ENCODE measurements at places on chromosomes 1 and 21.

GRCh38 chr1:236281198-236281653 lies 532 bp downstream of the ERO1B start:
- H3K27ac ChIP-seq: peak overlapping the region; percentile 81
- peak; percentile 21 for DNase-seq
- H3K4me3 ChIP-seq: peak overlapping the region; percentile 92

DNA sequence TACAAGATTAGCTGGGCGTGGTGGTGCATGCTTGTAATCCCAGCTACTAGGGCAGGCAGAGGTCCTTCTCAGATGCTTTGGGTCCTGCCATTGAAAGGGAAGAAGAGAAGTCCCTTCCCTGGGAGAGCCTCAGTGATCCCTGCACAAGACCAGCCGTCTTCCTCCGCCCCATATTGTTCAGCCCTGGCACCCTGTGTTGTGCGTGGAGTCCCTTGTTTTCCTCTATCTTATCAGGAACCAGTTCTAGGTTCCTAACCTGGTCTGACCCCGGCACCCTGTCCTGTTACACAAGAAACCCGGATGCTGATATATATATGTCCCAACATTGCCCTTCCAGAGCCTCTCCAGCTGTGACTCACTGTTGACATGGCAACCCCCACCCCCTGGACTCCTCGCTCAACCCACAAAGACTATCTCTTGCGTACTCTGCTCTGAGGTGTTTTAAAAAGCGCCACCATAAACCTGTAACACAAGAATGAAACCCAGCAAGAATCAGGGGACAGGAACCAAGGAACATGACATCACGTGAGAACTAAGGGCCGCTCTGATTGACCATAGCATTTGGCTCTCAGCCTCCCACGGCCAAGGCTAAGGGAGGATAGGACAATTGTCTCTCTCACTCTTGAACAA lies 4.8 kb downstream of the MX2 start:
- no peaks in the 10 kb centered on the region for H3K27me3 ChIP-seq
- no peak overlapping the region for H3K27ac ChIP-seq
- DNase-seq: peak; percentile 57
- H3K4me3 ChIP-seq: no peak overlapping the region

GRCh38 chr1:169586067-169586394 lies 250 bp downstream of the F5 start:
- no peaks in the 10 kb centered on the region for H3K27me3 ChIP-seq
- no peak overlapping the region for H3K27ac ChIP-seq
- H3K4me1 ChIP-seq: peaks cover 4% of the 10 kb centered on the region
- no peak overlapping the region for H3K4me3 ChIP-seq
- H3K36me3 ChIP-seq: no peaks in the 10 kb centered on the region

DNA sequence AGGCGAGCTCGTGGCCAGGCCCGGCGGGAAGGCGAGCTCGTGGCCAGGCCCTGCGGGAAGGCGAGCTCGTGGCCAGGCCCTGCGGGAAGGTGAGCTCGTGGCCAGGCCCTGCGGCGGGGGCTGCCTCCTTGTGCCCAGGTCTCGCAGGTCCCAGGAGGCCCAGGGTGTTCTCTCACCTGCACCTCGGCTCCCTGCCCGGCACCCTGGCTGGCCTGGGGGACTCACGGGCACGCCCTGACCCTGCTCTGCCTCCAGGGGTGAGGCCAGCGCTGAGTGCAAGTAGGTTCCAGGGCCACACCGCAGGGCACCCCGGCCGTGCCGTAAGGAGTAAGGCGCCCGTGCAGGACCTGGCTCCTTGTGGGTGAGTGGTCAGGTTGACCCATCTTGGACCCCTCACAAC lies 4.4 kb downstream of the SDF4 start:
- H3K4me3 ChIP-seq: no peak overlapping the region
- no peaks in the 10 kb centered on the region for H3K27me3 ChIP-seq
- no peak for DNase-seq
- no peak overlapping the region for H3K27ac ChIP-seq

DNA sequence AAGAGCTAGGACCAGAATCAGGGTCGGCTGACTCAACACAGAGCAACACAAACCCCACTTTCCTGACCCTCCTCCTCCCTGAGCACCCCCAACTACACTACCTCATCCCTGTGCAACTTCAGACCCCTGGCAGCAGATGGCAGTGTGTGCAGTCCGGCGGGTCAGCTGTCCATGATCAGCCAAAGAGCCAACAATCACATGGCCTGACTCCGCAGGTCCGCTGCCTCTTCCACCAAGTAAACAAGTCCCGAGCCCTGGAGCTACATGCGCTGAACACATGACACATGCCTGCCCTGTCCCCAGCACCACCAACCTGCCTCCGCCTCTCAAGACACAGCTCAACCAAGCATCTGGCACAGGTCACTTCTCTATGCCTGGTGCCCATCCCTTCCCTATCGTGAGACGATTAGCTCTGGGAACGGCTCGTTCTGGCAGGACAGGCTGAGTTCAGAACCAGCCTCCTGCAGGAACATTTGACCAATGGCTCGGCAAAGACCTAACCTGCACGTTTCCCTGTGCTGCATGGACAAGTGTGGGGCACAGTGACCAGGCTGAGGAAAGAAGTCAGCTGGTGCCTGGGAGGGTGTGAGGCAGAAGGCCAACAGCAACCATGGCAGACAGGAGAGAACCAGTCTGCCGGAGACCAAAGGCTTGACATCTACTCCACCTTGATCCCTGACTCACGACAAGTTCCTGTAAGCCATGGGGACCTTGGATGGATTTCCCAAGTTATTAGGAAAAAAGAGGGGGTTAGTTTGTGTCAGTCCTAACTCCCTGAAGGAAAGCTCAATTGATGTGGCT lies 60.3 kb downstream of the CD46 start:
- H3K4me1 ChIP-seq: peaks cover 100% of the 10 kb centered on the region
- H3K4me3 ChIP-seq: peak overlapping the region; percentile 20
- peak; percentile 83 for DNase-seq
- H3K27me3 ChIP-seq: no peaks in the 10 kb centered on the region

DNA sequence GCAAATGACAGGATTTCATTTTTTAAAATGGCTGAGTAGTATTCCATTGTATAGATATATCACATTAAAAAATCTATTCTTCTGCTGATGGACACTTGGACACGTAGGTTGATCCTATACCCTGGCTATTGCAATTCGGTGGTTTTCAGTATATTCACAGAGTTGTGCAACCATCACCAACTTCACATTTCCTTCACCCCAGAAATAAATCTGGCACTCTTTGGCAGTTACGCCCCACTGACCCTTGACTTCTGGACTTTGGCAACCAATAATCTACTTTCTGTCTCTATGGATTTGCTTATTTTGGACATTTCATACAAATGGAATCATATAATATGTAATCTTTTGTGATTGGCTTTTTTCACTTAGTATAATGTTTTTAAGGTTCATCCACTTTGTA lies 35.9 kb downstream of the MAP3K7CL start:
- no peaks in the 10 kb centered on the region for H3K36me3 ChIP-seq
- DNase-seq: no peak
- no peak overlapping the region for H3K4me3 ChIP-seq
- no peaks in the 10 kb centered on the region for H3K4me1 ChIP-seq
- peak overlapping the region; percentile 1 for H3K27ac ChIP-seq

DNA sequence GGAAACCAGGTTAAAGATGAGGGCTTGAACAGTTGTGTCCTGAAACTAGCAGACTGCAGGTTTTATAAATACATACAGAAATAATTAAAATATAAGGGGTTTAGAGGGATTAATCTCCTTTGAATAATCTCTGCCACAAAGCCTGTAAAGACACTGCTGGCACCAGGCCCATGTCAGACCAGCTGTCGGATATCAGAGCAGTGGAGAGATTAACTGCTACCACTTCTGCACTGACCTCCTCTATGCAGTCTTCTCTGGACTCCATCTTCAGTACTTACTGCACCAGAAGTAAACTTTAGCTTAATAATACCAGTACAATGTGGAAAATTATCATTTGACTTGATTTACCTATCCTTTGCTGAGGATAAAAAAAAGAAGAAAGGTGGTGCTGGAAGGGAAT lies 128.6 kb downstream of the LHX4 start:
- no peaks in the 10 kb centered on the region for H3K36me3 ChIP-seq
- no peak for DNase-seq
- no peak overlapping the region for H3K4me3 ChIP-seq
- no peaks in the 10 kb centered on the region for H3K27me3 ChIP-seq

DNA sequence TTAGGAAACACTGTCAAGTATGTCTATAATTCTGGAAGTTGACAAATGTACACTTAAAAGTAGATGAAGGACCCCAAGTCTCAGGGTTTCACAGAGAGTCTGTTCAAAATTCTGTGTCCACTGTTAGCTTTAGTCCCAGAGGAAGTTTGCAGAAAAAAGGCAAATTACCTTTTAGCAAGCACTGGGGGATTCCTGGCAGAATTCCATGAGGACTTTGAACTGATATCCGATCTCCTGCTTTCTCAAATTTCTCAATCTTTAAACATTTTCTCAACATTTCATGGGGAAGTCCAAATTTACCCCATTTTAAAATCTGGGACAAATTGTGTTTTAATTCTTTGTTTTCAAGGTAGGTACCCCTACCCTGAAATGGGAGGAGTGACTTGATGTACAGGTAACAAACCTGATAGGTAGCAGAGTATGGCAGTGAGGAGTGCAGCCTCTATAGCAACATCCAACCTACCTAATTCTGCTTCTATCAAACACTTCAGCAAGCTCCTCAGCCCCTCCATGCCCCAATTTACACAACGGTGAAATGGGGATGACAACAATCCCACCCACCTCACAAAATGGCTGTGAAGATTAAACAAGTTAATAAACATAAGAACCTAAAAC lies 344.9 kb downstream of the OMA1 start:
- no peak overlapping the region for H3K27ac ChIP-seq
- no peaks in the 10 kb centered on the region for H3K27me3 ChIP-seq
- no peaks in the 10 kb centered on the region for H3K36me3 ChIP-seq
- H3K4me1 ChIP-seq: no peaks in the 10 kb centered on the region

- H3K4me3 ChIP-seq: no peak overlapping the region
- H3K36me3 ChIP-seq: no peaks in the 10 kb centered on the region
- no peaks in the 10 kb centered on the region for H3K27me3 ChIP-seq
These were observed 27.2 kb downstream of the NUAK2 start for GRCh38 chr1:205294175-205294917.

GRCh38 chr1:160007577-160008200 lies 24.1 kb downstream of the PIGM start:
- DNase-seq: no peak
- H3K27ac ChIP-seq: no peak overlapping the region
- H3K4me1 ChIP-seq: no peaks in the 10 kb centered on the region
- H3K36me3 ChIP-seq: no peaks in the 10 kb centered on the region

DNA sequence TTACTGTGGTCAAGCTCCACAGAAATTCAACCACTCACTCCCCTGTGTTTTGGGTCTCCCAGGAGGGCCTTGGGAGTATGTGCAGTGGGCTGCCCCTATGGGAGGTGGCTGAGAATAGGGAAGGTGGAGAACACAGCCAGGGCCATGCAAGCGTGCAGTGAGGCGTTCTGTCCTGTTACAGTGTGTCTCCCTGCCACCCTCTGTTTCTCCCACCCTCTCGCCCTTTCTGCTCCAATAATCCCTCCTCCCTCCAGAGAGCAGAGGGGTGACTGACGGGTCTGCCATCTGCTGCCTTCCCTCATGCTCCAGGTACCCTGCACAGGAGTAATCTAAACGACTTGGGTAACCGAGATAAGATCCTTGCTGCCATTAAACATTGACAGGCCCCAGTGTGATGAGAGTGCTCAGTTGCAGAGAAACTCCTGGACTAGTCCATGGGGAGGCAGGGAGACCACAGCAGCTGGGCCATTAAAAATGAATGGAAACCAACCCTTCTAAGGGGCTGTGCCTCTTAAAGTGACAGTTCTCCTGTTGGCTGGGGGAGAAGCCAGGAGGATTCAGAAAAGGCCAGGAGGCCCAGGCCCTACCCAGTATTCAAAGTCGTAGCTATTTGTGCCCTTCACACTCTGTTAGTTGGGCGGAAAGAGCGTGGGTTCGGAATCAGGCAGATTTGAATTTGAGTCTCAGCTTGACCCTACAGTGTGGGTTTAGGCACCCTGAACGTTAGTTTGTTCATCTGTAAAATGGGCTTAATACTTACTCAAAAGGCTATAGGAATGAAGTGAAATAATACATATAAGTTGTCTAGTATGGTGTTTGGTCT lies 22.4 kb upstream of the BTG2 start:
- no peak overlapping the region for H3K4me3 ChIP-seq
- no peak for DNase-seq
- H3K27me3 ChIP-seq: no peaks in the 10 kb centered on the region

- no peak overlapping the region for H3K27ac ChIP-seq
- peaks cover 22% of the 10 kb centered on the region for H3K27me3 ChIP-seq
- DNase-seq: no peak
- H3K4me3 ChIP-seq: no peak overlapping the region
- no peaks in the 10 kb centered on the region for H3K4me1 ChIP-seq
These were observed 5.6 kb upstream of the REN start for GRCh38 chr1:204171751-204172178.

DNA sequence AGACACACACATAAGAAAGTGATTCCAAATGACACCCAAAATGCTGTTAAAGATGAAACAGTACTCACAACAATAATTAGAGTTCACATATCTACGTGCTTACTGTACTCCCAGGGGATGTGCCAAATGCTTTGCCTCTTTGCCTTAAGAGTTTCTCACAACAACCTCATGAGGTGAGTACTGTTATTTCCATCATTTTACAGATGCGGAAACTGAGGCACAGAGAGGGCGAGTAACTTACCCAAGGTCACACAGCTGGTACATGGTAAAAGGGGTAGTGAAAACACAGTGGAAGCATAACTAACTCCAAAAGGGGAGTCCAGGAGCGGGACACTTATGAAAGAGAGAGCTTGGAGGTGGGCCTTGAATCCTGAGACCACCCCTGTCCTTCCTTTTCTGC lies 171.8 kb downstream of the ACTL8 start:
- H3K27ac ChIP-seq: no peak overlapping the region
- H3K4me1 ChIP-seq: no peaks in the 10 kb centered on the region
- DNase-seq: no peak
- no peaks in the 10 kb centered on the region for H3K27me3 ChIP-seq
- H3K4me3 ChIP-seq: no peak overlapping the region
- no peaks in the 10 kb centered on the region for H3K36me3 ChIP-seq

DNA sequence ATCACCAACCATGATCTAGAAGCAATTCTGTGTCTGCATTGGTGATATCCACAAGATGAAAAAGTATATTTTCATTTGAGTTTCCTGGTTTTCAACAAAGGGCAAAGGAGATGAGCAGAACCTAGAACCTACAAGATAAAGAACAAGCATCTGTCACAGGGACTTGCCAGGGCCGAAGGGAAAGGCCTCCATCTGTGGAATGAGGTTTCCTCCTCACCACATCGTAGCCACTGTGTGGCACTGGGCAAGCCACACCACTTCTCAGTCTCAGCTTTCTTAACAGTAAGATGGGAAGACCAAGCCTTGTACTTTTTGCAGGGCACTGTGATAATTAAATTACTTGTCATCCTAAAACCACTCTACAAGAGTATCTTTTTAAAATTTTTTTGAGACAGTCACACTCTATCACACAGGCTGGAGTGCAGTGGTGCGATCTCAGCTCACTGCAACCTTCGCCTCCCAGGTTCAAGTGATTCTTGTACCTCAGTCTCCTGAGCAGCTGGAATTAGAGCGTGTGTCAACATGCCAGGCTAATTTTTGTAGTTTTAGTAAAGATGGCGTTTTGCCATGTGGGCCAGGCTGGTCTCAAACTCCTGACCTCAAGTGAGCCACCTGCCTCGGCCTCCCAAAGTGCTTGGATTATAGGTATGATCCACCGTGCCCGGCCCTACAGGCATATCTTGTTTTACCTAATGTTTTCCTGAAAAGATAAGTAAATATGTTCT lies 45.8 kb downstream of the ARHGEF11 start:
- no peaks in the 10 kb centered on the region for H3K36me3 ChIP-seq
- no peak overlapping the region for H3K4me3 ChIP-seq
- H3K4me1 ChIP-seq: no peaks in the 10 kb centered on the region
- no peak for DNase-seq
